CD4-positive, alpha-beta memory T cell (primary cell): ENCODE measurements at places on chromosomes 13 and 19. TPM values are rescaled to one million over a fixed set of nuclear protein-coding genes. Genes with fewer than 3 reads are reported as not detected.

The VSTM2B gene
- not detected for polyA plus RNA-seq

The ADGRE3 gene
- polyA plus RNA-seq = not detected

DNA sequence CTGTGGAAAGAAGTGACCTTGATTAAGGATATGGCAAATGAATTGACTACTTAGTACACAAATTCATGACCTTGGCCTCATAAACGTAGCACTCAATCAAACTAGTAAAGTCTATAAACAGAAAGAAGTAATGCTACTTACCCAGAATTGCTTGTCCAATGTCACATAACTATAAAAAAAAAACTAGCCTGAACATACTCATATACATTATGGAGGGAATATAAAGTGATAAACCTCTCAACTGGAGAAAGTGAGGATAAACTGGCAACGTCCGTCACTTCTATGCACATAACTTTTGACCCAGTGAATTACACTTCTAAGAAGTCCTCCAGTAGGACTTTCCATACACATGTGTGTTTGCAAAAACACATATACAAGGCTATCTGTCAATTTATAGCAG is 7.7 kb upstream of the SERP2 start:
- DNase-seq = no peak

DNA sequence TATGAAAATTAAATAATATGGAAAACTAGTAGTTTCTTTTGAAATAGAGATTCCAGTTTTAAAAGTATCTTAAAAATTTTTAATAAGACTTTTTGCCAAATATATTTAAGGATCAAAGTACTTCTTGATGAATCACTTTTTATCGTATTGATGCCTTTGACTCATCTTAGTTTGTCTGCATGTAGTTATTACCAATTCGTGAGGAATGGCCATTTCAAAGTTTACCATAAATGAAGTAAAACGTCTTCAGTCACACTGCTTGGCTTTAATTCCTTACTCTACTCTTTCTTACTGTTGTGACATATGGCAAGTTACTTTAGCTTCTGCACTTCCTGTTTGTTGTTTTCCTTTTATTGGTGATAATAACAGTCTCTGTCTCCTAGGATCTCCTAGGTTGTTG is 38.3 kb downstream of the NDFIP2 start:
- no peak for DNase-seq

- DNase-seq = no peak
Observed at GRCh38 chr13:95708391-95708774, 31.4 kb downstream of the DNAJC3 start.

DNA sequence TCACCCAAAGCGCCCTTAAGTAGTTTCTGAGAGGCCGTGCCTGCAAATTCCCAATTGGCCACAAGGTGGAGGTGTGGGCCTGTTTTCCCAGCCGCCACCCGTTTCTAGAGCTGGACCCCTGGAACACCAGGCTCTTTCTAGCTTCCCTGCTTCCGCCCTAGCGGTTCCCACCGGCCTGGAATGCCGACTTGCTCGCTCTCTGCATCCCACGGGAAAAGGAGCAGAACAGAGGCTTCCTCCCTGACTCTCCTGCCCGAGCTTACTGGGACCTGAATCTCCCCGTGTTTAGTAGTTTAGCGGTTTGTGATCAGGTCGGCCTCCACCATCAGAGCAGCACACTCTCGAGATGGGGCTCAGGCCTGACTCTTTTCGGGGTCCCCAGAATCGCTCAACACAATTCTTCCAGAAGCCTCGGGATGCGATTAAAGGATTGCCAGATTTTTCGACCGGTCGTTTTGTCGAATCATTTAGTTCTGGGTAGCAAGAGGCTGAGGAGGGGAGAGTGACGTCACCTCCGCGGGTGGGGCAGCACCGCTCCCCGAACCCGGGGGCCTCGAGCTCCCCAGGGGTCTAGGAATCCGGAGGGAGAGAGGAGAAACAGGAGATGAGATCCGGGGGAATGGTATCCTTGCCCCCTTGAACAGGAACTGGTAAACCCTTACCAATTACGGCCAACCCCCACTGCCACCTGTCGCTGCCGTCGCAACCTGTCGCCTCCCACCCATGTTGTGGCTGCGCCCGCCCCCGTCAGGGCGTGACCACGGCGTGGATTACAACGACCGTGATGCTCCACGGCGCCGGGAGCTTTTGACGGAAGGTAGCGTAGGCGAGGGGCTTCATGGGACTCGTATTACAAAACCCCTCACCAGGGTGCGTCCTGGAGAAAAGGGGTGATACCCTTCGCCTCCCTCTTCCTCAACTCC is 8.0 kb downstream of the NAPSA start:
- DNase-seq = peak; percentile 86

GRCh38 chr19:48926909-48927308 is 6.6 kb upstream of the DHDH start:
- no peak for DNase-seq

DNA sequence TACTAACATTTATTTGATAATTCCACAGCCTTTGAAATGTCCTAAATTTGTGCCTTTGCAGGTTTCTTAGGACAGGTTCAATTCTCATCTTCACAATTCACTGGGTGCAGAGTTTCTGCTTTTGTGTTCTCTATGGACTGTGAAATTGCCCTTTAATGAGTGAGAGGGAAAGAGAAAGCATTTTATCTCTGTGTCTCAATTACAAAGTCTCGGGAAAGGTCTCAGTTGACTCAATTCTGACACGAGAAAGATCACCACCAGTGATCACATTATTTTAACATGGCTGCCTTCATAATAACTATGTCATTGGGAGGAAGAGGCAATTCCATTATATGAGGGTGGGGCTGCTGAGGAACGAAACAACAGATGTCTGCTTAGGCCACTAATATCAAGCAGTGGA is 26.2 kb upstream of the LRCH1 start:
- no peak for DNase-seq

GRCh38 chr19:45770192-45771101 is 1.4 kb upstream of the SIX5 start:
- peak; percentile 90 for DNase-seq

GRCh38 chr13:45119991-45120864 is at the start of gene GTF2F2:
Gene GTF2F2, plus strand, starts transcription at chr13:45120510. Its CDS starts 146 bp downstream, at chr13:45120656.
- peak; percentile 86 for DNase-seq

- DNase-seq = no peak
Observed at GRCh38 chr13:31053896-31054295, 107.8 kb downstream of the HSPH1 start.

- DNase-seq = no peak
Observed at GRCh38 chr19:31906111-31906871, 439.1 kb upstream of the ZNF507 start.

DNA sequence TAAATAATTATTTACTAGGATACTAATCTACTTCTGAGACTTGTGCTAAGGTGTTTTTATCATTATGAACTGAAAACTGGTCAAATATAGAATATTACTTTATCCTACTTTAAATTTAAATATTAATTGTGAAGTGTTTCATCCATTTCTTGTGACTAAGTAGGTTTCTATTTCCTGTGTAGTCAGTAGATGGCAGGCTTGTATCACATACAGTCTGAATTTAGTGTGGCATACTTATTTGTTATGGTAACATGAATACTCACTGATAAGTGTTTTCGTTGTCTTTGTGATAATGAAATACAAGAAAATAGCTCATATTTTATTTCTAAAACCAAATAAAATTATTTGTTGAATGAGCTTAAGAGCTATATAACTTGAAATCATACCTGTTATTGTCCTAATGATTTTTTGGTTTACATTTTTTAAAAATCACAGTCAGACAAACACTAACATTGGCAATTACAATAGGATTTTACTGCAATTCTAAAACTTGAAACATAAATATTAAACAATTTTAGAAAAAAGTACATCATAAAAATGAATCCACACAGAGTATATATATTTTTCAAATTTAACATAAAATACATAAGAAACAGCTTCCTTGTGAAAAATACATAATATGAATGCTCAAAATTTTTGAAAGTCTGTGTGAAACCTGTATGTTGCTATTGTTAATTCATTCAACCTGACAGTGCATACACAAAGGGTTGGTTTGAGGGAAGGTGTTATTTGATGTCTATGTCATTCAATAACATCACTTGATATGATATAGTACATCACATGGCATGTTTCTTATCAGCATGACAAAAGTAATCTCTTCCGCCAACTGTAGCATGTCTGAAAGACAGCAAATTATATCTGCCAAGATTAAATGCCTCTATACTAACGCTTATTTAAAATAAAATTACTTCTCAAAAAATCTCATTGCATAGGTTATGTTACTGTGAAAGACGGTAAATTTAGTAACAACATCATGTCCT is 904.8 kb upstream of the PCDH20 start:
- no peak for DNase-seq

DNA sequence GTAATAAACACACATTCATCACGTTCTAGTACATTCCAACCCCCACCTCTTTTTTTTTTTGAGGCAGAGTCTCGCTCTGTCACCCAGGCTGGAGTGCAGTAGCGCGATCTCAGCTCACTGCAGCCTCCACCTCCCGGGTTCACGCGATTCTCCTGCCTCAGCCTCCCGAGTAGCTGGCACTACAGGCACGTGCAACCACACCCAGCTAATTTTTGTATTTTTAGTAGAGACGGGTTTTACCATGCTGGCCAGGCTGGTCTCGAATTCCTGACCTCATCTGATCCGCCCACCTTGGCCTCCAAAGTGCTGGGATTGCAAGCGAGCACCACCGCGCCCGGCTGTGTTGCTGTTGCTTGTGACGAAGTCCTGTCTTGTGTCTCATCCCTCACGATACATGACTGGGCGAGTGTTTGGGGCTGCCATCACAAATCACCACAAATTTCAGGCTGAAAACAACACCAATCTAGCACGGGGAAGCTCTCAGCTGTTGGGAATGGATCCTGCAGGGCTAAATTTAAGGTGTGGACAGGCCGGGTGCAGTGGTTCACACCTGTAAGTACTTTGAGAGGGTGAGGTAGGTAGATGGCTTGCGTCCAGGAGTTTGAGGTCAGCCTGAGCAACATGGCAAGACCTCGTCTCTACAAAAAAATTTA is 15.7 kb downstream of the MOB3A start:
- DNase-seq = no peak

DNA sequence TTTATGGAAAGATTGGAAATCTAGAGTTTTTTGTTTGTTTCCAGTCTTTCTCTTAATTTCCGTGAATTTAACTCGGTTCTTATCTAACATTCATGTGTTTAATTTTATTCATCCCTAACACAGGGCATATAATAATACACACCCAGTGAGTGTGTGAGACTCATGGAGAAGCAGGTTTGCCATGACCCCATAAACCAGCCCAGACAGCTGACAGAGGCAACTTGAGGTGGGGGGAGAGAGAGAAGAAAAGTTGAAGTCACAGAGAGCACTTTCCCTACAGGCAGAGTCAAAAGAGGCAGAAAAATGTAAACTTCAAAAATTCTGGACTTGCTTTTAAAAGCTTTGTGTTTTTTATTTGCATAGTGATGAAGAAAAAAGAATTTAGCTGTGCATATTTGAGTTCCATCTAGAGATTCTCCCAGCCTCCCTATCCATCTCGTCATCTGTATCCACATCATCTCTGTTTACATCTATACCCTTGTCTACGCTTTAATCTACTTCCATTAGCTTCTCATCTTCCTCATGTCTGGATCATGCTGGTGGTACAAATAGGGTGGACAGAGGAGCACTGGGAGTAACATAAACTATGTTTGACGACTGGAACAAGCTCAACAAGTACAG is 60.2 kb downstream of the THSD1 start:
- DNase-seq = no peak

DNA sequence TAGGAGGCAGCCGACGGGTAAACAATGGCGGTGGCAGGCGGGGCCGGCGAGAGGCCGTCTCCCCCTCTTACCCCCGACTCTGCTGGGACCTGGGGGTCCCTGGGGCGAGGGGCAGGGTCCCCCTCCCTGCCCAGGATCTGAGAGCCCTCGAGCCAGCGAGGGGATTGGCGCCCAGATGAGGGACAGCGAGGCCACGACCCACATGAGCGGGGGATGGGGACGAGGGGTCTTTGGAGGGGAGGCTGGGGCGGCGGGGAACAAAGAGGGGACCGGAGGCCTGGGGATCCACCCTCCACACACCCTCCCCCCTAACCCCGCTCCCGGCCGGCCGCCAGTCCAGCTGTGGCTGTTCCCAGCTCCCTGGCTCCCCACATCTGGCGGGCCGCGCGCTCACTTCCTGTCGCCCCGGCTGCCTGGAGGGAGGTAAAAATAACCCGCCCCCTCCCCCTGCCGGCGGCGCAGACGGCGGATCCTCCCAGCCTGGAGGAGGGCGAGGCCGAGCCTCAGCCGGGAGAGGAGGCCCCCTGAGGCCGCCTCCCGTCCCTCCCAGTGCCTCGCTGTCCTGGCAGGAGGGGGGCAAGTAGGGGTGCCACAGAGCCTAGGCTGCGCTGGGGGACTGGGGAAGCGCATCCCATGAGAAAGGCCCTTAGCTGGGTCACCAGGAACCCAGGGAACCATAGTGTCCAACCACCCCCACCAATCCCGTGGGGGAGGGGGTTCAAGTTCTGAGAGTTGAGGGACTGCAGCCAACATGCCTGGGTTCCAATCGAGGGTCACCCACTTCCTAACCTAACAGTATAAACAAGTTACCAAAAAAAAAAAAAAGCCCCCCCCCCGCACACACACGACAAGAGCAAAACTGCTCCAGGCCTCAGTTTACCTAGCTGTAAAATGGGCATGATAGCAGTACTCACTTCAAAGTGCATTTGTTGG is 29.3 kb upstream of the NANOS3 start:
- DNase-seq = peak; percentile 90

DNA sequence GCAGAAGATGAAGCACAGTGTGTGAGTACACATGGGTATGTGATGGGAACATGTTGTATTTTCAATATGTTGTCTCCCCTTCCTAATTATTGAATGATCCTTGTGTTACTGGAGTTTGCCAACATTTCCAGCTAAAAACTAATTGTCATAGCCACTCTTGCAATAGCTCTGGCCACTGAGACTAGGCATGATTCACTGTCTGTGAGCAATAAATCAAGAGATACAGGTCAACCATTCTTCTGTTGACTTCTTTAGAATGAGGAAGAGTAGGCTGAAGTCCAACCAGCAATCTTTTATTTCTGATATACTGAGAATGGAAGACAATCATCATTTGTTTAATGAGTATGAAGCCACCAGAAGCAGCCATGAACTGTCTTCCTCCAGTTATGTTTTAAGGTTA is 413.9 kb downstream of the SLITRK5 start:
- no peak for DNase-seq

DNA sequence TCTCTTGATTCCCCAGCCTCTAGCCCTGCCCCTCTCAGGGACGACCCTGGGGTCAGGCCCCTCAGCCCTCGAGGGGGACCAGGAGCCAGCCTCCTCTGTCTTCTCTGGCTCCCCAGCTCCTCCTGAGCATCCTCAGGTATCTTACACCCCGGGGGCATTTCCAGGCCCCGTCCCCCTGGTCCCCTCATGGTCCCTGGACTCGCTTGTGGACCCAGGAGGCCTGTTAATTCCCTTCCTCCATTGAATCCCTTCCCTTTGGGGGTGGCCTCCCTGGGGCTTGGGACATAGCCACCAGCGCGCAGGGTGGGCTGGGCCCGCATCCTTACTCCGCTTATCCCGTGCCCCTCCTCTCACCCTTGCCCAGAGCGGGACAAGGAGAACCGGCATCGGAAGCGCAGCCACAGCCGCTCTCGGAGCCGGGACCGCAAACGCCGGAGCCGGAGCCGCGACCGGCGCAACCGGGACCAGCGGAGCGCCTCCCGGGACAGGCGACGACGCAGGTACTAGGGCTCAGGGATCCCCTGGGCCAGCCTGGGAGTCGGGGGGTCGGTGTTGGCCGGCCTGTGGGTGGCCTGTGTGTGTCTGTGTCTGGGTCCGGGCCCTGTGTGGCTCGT is 4.1 kb downstream of the U2AF2 start:
- DNase-seq = no peak
